ENCODE measurements at places on chromosomes 5 and 9.

- DNase-seq = no peak
Observed at GRCh38 chr5:112475747-112476365, 56.8 kb upstream of the EPB41L4A start.

- DNase-seq = no peak
Observed at GRCh38 chr9:132866898-132867297, 11.2 kb downstream of the AK8 start.

DNA sequence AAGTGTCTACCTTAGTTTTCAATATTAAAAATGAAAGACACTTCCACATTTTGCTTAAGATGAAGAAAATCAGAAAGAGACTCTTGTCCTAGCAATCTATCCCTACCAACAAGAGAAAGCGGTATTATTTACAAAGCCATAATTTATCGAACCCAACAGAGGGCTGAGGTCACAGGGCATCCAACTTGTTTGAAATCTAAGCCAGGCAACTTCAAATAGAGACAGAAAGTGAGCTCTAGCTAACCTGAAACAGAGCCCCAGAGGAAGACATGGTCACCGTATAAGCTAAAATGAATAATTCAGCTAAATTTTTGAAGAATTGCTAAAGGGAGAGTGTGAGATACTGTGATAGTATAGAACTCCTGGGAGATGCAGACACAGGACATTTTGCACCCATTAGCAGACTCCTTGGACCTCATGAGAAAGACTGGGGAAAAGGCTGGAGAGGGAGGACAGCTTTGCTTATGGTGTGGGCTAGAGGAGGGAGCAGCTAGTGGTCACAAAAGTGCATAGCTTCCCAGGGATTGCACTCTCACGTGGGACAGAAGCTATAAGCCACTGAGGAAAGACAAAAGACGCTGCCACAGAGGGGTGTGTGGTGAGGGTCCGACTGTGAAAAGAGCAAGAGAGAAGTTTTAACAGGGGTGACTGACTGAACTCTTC is 624.2 kb upstream of the GRIN3A start:
- DNase-seq = no peak

DNA sequence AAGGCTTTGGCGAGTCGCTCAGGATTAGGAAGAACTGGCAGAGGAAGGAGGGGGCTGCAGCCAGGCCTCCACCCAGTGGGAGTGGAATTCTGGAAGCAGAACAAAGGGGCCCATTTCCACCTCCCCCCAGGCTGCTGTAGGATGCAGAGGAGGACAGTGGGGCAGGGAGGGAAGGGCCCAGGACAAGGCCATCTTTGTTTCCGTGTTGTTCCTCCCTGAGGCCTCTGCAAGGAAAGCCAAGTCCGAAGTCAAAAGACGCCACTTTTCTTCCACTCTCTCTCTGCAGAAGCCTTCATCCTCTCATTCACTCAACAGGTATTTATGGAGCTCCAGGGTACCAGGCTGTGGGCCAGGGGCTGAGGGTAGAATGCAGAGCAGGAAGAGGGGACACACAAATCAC is 70.7 kb downstream of the ENTREP1 start:
- no peak for DNase-seq

DNA sequence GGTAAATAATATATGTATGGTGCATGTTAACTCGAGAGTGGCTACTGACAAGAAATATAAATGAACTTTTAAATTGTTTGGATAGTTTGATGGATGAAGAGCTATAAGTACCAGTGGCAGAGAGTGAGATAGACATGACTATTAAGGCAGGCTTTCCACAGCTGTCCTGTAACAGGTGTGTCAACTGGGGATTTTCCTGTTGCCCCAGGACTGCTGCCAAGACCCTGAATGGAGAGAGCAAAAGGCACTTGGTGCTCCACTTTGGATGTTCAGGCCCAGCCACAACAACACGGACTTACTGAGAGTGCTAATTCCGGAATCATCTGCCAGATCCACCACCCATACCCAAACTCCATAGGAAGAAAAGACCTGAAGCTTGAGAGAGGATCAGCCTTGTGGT is 215.1 kb downstream of the SEC61B start:
- DNase-seq = no peak

- no peak for DNase-seq
Observed at GRCh38 chr5:151234476-151235238, 10.8 kb upstream of the CCDC69 start.

- no peak for DNase-seq
Observed at GRCh38 chr5:134209477-134210245, 16.2 kb downstream of the PPP2CA start.

DNA sequence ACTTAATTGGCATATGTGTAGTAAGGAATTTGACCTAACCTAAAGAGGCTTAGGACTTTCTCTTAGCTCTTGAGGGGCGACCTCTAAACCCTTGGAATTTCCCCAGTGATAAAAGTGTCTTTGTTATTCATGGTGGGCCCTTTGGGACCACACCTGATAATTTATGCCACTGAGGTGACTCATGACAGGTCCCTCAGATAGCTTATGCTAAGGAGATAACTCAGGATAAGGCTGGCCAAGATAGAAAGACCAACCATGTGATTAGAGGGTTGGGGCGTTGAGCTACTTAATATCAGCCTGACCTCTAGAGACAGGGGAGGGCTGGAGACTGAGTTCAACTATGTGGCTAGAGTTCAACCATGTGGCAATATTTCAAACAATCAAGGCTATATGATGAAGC is 218.1 kb downstream of the AP3B1 start:
- no peak for DNase-seq

GRCh38 chr5:84688566-84688965 is 303.9 kb upstream of the EDIL3 start:
- DNase-seq = no peak

- no peak for DNase-seq
Observed at GRCh38 chr5:57176350-57176857, 2.5 kb downstream of the GPBP1 start.

DNA sequence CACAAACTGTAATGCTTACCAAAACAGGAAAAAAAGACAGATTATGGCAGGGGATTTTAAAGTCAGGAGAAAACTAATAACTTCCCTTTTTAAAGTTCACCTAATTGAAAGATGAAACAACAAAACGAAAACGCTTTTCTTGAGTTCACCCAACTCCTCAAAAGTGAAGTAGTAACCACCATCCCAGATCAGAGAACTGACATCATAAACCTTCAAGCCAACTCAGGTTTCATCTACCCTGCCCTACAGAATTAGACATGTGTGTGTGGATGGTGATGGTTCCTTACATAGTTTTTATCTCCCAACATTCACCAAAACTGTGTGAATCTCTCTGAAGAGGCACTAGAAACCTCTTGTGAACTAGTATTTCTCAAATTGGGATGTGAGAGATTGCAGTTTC is 195.2 kb upstream of the PTGER4 start:
- no peak for DNase-seq

All from type B pancreatic cell (in vitro differentiated cells).